M059J (cell line): ENCODE measurements at places on chromosomes 1 and 21. TPM values are rescaled to one million over a fixed set of nuclear protein-coding genes. Genes with fewer than 3 reads are reported as not detected.

- no peak for DNase-seq
Measured at GRCh38 chr1:205048382-205048781, 5.4 kb downstream of the CNTN2 start.

DNA sequence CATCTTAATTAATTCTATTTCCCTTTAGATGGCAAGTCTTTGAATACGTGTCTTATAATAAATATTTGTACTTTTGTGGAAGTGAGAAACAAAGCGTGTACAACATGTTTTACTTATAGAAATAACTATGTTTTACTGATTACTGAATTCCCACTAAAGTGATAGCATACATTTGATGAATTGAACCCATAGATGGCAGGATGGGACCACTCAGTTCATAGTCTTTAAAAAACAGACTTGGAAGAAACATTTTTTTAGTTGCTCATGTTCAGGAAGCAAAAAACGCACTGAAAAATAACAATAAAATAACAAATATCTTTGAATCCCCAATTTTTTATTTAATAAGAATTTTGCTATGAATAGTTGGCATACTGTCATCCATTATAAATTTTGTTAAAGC lies 507.1 kb upstream of the ZRANB2 start:
- DNase-seq, result no peak

ZCCHC17 gene
- 65.7 and 75.2 TPM in 2 replicates for total RNA-seq

CFAP74 gene
- total RNA-seq, result not detected in 2 replicates

AHCTF1 gene
- 24.2 and 37.4 TPM in 2 replicates for total RNA-seq

DNA sequence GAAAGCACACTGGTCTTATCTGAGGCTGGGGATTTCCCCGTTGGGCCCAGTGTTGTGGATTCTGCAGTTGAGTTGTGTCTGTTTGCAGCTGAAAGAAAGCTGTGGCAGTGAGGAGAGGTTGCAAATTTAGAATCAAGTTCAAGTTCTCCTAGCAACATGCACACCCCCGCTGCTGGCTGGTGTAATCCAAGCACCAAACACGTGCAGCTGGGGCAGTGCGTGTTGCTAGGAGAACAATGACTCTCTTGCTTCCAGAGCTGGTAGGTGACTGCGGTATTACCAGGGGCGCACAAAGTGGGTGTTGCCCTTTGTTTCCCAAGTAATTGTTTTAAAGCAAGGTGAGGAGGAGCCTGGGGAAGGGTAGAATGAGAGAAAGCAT lies 91.5 kb downstream of the IER5 start:
- peak; percentile 34 for DNase-seq

- DNase-seq, result no peak
Measured at GRCh38 chr1:165912638-165913037, 85.2 kb downstream of the UCK2 start.
